Suprapubic skin (tissue), 4 donors: ENCODE measurements at places on chromosomes 6 and 20.
A peak's percentile ranks its signal among the peaks of the same experiment; 100 is the strongest.

GRCh38 chr6:145507239-145507638 is 228.1 kb downstream of the EPM2A start:
- no peak for DNase-seq

GRCh38 chr6:167664678-167665660 is 161.7 kb upstream of the AFDN start:
- peak; percentile 30 for DNase-seq

DNA sequence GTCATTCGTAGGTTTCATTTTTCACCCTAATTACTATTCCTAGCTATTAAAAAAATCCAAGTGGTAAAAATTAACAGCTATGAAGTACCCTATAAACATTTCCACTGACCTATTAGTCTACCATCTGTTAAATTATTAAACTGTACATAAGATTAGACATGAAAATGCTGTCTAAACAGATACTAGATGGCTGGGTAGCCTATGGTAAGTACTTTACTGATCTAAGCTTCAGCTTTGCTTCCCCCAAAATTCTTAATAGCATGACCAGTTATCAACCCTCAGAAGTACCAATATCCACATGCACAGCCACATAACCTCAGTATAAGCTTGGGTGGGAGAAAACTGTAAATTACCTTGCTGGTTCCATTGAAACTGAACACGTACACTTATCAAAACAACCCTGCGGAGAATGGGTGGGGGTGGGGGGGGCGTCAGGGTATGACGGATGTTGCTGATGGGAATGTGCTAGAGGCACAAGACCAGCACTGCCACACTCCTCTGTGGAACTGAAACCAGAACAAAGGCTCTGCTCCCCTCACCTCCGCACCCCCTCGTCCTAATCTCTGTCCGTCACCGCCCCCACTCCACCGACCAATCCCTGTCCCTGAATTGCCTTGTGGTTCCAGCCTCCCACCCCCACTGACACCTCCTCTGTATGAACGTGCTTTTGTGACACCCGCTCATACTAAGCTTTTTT is 45.3 kb downstream of the B4GALT5 start:
- DNase-seq = no peak

DNA sequence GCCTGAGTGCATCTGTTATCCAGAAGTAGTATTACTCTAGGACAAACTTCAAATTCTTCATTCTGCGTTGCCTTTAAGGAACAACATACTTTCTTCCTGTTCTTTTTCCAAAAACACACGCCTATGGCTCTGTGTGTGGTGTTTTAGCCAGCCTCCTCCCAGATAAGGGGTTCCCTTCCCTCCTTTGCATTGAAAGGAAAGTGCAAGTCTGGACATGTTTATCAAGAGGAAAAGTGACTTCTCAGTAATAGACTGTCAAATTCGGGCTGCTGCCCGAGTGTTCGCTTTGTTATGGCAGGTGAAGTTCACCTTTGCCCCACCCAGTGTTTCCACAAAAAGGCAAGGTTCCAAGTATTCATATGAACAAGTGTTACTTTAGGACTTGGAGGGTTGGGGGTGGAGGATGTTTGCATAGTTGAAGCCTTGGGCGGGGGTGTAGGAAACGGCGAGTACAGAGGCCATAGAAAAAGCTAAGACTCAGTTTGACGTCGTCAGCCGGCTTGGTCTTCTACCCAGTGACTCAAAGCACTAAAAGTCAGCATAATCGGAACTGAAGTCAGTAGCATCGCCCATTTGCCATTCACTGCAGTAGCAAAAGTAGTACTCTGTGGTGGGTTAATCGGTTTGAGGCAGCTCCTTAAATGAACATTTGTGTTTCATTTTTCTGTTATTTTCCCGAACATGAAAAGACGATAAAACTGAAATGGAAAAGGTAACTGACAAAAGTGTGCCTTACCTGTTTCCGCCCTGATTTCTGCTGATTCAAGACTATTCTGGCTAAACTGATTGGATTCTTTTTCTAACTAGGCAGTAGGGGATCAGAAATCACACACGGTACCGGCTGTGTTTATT is 12.5 kb downstream of the PRDM1 start:
- no peak for DNase-seq

DNA sequence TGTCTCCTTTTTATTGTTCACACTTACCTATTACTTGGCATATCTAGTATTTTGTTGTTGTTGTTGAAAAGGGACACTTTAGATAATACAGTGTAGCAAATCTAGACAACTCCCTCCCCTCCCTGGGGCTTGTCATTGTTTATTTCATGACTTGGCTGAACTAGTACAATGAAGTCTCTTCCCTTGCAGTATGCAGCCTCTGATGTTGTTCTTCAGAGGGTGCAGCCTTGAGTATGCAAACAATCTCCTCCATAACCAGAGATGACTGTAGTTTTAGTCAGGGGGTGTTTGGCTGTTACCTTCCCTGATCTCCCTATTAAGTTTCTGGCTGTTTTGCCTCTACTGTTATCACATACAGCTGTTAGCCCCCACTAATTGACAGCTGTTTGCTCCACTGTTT is 315.4 kb upstream of the RUNX2 start:
- DNase-seq = no peak

DNA sequence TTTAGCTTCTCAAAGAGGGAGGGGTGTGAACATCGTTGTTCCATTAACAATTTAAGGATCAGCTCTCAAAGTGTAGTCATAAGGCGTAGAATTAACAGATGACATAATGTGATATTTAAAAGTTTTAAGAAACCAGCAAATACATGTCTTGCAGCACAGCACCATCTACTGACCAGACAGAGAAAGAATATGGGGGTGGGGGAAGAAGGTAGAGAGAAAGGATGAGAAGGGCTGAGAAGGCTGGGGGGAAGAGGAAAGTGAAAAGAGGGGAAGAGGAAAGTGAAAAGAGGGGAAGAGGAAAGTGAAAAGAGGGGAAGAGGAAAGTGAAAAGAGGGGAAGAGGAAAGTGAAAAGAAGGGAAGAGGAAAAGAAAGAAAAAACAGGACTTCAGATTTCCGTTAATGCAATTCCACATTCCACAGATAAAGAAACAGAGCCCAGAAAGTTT is 80.9 kb downstream of the HAO1 start:
- no peak for DNase-seq

DNA sequence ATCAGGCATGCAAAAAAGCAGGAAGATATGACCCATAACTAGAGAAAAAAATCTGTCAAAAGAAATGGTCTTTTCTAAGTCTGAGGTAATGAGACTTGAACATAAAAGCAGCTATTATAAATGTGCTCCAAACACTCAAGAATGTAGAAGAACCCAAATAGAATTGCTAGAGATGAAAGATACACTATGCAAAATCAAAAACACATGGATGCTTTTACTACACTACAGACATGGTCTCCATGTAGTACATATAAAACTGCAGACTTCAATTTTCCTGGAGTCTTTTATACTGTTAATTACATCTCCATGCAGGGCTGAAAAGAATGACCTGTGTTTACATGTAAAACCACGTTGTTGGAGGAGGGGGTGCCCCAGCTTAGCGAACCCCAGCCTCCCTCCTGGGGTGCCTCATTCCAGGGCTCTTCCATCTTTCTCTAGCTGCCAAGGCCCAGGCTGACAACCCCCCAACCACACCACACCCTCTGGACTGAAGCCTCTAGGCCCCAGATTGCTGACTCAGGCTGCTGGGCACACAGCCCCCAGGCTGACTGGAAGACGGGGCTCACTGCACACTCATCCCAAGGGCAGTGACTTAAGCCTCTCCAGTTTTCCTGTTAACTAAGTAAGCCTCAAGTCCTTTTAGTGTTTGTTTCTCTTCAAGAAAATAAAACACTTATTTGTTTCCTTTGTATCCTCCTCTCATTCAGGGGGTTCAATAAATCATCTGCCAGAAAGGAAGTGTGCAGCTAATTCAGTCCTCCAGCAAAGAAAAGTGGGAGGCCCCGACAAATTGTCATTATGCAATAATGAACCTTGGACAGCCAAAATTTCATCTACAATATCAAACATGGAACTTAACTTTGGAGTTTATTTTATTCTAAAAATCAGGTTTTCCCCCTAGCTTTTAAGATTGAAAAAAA is 26.0 kb upstream of the PLAGL1 start:
- DNase-seq = no peak

- DNase-seq = no peak
These were observed 126.0 kb downstream of the RNASET2 start for GRCh38 chr6:166830185-166830890.

- no peak for DNase-seq
These were observed 3.9 kb downstream of the RAB22A start for GRCh38 chr20:58313396-58313795.

DNA sequence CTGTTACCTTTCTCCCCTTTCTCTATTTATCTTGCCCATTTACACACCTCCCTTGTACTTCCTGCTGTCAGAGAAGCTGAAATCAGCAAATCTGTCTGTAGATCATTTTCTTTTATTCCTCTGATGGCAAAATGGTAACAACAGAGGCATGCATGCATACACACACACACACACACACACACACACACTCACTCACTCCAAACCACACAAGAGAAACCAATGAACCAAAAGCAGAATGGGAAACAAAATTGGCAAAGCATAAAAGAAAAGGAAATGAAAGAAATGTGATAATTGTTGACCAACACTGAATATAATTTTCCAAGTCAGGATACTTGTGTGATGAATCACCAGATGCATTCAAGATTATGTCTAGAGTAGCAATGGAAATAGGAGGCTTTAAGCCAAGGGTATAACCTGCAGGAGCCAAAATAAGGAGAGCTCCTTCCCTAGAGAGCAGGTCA is 172.4 kb downstream of the PLCB4 start:
- DNase-seq = no peak
